NCI-H1436 (cell line): ENCODE measurements at places on chromosomes 3 and 15.

DNA sequence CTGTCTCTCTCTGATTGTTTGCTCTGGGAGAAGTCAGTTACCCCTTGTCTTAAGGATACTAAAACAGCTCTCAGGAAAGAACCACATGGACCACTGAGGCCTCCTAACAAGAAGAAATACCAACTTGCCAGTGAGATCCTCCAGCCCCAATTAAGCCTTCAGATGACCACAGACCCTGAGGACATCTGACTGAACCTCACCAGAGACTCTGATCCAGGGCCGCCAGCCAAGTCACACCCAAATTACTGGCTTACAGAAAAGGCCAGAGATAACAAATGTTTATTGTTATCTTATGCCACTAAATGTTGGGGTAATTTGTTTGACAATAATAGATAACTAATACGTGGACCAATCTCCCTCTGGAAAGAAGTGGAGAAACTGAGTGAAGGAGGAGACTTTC is 40.2 kb downstream of the SLC12A8 start:
- no peak for DNase-seq

DNA sequence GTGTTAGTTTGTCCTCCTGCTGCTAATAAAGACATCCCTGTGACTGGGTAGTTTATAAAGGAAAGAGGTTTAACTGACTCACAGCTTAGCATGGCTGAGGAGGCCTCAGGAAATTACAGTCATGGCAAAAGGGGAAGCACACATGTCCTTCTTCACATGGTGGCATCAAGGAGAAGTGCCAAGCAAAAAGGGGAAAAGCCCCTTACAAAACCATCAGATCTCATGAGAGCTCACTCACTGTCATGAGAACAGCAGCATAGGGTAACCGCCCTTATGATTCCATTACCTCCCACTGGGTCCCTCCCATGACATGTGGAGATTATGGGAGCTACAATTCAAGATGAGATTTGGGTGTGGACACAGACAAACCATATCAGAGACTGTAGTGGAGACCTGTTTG is 27.0 kb downstream of the TM2D3 start:
- no peak for DNase-seq

GRCh38 chr3:128041344-128041743 is 10.9 kb upstream of the SEC61A1 start:
- DNase-seq = no peak

- DNase-seq = no peak
Measured at GRCh38 chr15:44790215-44790614, 53.9 kb downstream of the TRIM69 start.

- no peak for DNase-seq
Measured at GRCh38 chr15:60062826-60063225, 58.7 kb downstream of the FOXB1 start.

GRCh38 chr3:152430223-152431002 is 161.7 kb downstream of the MBNL1 start:
- DNase-seq = no peak

DNA sequence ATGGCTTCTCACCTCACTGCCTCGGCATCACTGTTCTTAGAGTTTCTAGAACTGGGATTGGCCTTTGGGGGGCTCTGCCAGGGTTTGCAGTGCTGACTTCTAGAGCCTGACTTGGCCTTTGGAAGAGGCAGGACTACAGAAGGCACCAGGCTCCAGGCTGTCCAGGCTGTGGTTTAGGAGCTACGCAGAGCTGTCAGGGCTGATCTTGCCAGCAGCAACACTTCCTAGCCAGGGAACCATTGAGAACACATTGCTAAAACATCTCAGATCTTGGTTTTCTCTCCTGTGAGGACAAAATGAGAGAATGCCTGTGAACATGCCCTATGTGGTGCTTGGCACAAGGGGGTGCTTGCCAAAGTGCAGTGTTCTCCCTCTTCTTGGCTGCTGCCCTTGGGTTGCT is 34.6 kb upstream of the APEH start:
- DNase-seq = no peak

DNA sequence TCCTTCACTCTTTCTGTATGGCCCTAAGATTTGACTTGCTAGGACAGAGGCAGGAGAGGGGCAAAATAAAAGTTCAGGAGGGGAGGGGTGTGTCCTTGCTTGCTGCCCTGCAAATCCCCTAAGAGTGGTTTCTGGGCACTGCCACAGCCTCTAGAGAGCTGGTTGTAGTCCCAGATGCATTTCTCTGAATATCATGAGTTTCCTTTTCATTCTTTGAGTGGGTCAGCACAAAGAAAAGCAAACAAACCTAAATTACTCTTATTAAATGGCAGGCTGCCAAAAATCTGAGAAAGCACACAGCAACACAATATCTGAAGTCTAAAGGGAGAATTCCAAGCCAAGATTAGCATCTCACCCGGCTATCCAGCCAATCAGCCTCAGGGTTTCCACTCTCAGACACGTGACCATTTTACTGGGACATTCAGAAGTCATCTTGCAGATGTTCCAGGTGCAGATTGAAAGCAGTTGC is 919.3 kb downstream of the TUSC7 start:
- peak; percentile 99 for DNase-seq

DNA sequence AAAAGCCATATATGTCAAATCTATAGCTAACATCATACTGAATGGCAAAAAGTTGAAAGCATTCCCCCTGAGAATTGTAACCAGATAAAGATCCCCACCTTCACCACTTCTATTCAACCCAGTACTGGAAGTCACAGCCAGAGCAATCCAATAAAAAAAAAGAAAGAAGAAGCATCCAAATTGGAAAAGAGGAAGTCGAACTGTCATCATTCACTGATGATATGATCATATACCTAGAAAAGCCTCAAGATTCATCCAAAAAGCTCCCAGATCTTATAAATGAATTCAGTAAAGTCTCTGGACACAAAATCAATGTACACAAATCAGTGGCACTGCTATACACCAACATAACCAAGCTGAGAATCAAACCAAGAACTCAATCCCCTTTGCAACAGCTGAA is 97.4 kb downstream of the CBLB start:
- no peak for DNase-seq

- DNase-seq = no peak
Measured at GRCh38 chr3:66997560-66998112, 471 bp upstream of the KBTBD8 start.

GRCh38 chr15:85019815-85020590 is 38.3 kb downstream of the PDE8A start:
- no peak for DNase-seq

- no peak for DNase-seq
Measured at GRCh38 chr3:194285024-194285849, 65.9 kb downstream of the CPN2 start.

GRCh38 chr15:66117841-66118240 is 135.7 kb downstream of the MEGF11 start:
- no peak for DNase-seq

- DNase-seq = peak; percentile 5
Measured at GRCh38 chr3:111621535-111621934, 26.4 kb upstream of the ZBED2 start.

GRCh38 chr15:41494190-41494921 is 682 bp downstream of the ITPKA start:
- peak; percentile 19 for DNase-seq

DNA sequence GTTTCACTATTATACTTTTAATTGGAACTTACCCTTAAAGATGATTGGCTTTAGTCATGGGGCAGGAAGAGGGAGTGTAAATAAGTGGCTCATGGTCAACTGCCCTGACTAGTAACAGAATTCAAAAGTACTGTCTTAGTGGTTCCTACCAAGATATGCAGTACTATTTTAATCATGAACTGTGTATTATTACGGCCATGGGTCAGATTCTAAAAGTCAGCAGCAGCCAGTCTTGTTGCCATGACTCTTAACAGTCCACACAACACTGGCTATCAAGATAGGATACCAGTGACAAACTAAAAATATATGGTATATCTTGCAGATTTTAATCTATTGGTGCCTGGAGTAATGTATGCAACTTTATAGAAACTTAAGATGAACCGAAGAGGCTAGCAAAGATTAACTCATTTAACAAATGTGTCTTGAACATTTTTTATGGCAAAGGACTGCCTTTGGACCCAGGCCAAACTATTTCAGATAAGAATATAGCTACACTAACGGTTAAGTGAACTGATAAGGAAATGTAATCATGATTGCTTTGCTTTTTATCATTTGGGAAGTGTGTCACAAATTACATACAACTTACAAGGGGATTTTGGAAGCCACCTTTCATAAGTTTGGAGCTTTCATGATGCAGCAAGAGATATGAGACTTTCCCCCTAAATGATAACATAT is 163.7 kb downstream of the TCF12 start:
- DNase-seq = no peak

DNA sequence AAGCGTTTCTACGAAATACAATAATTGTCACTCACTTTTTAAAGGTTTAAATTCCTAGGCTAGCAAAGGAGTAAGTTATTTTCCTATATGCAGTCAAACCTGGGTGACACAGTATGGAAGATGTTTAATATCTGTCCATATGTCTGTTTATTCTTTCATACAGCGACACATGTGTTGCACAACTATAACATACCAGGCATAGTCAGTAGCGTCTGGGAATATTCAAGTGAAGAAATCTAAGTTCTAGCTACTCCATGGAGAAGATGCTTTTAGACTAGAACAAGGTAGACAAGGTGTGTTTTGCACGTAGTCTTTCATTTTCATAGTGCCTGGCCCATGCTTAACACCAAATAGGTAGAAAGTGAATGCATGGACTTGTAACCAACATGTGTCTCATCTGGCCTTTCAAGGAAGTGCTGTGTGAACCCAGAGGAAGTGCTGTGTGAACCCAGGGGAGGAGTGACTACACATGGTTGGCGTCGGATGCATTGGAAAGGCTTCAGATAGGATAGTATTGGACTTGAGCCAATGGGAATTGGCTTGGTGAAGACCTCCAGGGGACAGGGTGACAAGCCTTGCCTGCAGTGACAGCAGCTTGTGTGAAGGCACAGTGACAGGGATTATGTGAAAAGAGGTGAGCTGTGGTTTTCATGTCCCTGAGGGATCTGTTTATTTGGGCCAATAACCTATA is 267.0 kb downstream of the PTPRG start:
- no peak for DNase-seq

DNA sequence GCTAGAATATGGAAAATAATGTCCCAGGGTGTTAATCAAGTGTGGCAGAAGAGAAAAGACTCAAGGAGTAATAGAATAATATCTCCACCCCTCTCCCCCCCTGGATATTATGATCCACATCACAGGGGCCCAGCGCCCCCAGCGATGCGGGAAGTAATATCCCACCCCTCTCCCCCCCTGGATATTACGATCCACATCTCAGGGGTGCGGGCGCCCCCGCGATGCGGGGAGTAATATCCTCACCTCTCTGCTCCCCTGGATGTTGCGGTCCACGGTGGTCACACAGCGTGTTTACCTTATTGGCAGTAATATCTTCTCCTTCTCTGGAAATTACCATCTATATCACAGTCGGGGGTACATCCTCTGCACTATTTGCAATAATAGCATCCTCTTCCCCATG is 97.1 kb upstream of the OSBPL11 start:
- DNase-seq = no peak

GRCh38 chr15:63528138-63528659 is 23.8 kb downstream of the USP3 start:
- no peak for DNase-seq

DNA sequence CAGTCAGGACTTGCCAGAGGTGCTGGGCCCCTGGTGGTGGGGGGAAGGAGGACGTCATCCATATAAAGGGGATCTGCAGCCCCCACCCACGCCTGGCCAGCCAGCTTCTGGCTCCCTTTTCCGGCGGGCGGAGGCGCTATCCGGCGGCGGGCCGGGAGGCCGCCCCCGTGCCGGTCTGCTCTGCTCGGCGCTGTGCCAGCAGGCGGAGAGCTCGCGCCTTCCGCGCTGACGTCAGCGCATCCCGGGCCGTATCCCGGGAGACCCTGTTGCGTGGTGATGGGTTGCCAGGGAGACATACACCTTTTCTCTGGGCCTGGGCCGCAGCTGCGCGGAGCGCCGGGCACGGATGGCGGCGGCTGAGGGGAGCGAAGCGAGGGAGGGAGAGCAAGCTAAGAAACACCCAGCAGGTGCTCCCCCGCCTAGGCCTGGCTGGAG is 1.1 kb downstream of the FAM131A start:
- peak; percentile 99 for DNase-seq

DNA sequence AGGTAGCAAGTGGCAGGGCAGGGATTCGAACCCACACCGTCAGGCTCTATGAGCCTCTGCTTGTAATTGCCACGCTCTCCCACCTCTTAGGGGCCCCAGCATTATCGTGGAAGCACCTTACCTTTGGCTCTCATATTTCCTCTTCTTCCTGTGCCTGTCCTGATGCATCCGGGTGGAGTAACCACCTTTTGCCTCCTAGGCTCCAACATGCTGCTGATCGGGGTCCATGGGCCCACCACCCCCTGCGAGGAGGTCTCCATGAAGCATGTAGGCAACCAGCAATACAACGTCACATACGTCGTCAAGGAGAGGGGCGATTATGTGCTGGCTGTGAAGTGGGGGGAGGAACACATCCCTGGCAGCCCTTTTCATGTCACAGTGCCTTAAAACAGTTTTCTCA is 40.4 kb downstream of the DNASE1L3 start:
- no peak for DNase-seq

- no peak for DNase-seq
Measured at GRCh38 chr15:44882499-44882968, 74.0 kb upstream of the TERB2 start.

GRCh38 chr3:191972714-191973398 is 511.9 kb downstream of the PYDC2 start:
- no peak for DNase-seq

- no peak for DNase-seq
Measured at GRCh38 chr3:39021029-39021428, 30.7 kb downstream of the SCN11A start.

GRCh38 chr3:171810629-171811294 is 479 bp upstream of the PLD1 start:
- DNase-seq = no peak

- DNase-seq = no peak
Measured at GRCh38 chr15:32723171-32723948, 5.6 kb downstream of the GREM1 start.

- DNase-seq = no peak
Measured at GRCh38 chr3:76735152-76735551, 304.7 kb upstream of the ROBO2 start.

DNA sequence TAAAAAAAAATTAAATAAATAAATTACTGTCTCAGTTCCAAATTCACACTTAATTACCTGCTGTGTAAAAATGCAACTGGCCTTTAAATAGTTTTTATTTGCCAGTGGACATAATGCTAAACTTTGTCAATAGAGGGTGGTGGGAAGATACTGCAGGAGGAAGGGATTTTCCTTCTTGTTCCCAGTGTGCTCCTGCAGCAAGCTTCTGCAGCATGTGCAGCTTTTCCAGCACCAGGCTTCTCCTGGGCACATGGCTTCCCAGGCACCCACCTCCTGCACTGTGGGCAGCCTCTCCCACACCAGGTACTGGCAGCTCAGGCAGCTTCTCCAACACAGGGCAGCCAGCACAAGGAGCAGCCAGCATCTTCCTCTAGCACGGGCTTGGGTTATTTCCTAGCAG is 29.6 kb upstream of the BBX start:
- no peak for DNase-seq

DNA sequence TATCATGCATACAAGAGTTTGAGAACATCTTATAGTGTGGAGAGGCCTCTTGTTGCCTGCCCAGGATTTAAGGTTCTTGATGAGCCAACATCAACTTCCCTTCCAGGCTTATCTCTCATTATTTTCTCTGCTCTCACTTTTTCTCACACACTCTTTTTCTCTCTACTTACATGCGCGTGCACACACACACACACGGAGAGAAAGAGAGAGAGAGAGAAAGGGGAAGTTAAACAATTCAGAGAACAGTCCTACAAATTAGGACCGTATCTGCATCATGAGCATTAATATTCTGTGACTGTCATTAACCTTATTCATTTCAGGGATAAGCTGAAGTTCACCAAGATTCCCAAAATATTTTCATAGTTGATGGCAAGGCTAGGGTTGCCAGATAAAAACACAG is 269.0 kb downstream of the ZNF621 start:
- DNase-seq = no peak
